CD4-positive, alpha-beta T cell treated with Interleukin-21 for 1 hour (primary cell): ENCODE measurements at places on chromosomes 12 and 14.

DNA sequence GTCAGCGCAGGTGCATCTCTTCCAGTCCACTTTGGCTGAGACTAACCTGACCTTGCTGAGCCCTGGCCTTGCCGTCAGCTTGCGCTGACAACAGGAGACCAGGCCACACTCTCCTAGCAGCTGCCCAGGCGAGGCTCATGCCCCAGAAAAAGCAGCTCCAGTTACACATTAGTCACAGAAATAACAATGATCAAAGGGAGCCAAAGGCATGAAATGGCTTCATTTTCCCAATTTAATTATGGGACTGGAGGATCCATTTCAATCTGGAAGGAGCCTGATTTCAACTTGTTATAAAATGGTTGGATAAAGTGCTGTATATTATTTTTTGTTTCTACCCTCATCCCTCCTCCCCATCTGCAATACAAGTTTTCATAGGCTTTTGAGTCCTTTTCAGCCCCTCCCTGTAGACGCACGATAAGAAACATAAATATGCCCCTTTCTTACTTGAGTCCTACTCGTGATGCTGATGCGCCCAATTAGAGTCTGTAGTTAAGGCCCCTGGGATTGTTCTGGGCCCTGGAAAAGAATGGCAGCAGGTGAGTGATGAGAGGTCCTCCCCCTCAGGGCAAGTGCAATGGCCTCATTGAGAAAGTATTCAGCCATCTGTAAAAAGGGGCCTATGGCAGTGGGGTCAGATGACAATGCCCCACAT lies 376.0 kb downstream of the C12orf75 start:
- no peak for DNase-seq

- no peak for DNase-seq
Observed at GRCh38 chr12:104581005-104581570, 124.3 kb downstream of the CHST11 start.

- no peak for DNase-seq
Observed at GRCh38 chr12:25434515-25434914, 118.6 kb downstream of the LMNTD1 start.

- DNase-seq: no peak
Observed at GRCh38 chr12:102959391-102959790, 1.9 kb downstream of the ASCL1 start.

GRCh38 chr12:121843236-121843982 lies 15.2 kb downstream of the HPD start:
- DNase-seq: no peak

GRCh38 chr12:71782017-71782416 lies 27.4 kb downstream of the RAB21 start:
- DNase-seq: no peak

- DNase-seq: no peak
Observed at GRCh38 chr12:106332536-106332935, 25.0 kb upstream of the POLR3B start.

DNA sequence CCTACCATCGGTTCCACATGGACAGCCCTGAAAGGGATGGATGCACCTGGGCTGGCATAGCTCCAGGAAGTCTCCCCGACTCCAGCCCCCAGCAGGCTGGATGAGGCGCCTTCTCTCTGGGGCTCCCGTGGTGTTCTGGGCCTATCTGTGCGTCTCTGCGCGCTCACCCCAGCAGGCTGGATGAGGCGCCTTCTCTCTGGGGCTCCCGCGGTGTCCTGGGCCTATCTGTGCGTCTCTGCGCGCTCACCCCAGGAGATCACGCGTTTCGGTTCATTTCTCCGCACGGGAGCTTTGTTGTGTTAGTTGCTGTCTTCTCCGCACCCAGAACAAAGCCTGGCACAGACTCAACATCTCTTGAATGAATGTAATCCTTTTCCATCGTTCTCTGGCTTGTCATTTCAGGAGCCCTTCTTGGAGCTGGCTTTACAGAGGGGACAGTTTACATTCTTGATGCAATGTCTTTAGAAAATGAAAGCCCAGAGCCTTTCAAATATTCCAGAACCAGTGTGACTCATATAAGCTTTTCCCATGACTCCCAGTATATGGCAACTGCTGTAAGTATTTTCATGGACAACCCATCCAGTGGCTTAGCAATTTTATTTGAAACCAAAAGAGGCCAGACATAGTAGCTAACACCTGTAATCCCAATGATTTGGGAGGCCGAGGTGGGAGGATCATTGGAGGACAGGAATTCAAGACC lies 40.3 kb downstream of the CFAP251 start:
- no peak for DNase-seq

DNA sequence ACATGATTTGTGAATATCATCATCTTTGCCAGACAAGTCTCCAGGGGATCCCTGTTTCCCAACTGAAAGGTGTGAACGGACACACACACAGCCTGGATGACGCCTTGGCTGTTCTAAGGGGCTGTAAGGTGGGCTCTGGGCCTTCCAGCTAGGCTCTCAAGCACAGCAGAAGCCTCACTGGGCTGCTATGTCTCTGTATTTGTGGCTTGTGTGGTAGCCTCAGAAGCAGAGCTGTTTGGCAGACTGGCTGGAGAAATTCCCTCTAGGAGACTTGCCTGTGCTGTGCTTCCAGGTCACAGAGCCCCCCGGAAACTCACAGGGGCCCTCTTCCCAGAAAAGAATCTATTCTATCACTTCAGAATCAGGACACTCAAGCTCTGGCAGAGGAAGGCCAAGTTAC lies 21.4 kb downstream of the OTUB2 start:
- no peak for DNase-seq

- no peak for DNase-seq
Observed at GRCh38 chr12:108060903-108061302, 68.2 kb upstream of the WSCD2 start.

DNA sequence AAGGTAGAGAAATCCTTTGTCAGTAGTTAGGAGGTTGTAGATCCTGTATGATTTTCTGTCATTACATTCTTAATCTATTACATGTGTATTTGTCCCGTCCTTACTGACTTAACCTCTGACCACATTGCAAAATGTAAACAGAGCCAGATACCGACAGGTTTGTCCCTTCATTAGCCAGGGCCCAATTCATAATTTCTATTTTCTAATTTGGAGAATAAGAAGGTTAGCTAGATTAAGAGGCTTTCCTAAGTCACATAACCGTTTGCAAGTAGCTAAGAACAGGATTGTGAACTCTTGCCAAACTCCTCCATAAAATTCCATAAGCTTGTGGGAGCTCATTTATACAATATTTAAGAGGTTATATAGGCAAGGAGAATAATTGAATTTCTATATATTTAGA lies 352.6 kb downstream of the RAD51B start:
- DNase-seq: no peak

GRCh38 chr12:84641940-84642545 lies 270.6 kb downstream of the SLC6A15 start:
- DNase-seq: no peak

GRCh38 chr12:19369691-19370148 lies 69.6 kb upstream of the AEBP2 start:
- DNase-seq: no peak

DNA sequence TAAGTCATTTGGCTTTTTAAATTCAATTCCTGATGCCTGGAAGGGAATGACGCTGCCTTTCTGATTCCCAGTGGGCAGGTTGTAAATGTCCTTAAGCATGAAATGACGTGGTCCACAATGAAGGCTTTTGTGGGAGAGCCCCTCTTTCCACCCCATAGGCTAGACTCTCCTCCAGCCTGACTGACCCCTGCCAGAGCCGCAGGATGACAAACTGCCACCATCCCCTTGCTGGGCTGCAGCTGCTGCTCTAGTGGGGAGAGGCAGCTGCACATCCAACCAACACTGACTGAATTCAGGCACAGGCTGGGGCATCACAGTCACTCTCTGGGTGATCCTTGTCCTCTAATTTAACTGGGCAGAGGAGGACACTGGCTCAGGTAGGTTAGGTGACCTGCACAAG lies 6.3 kb downstream of the TSPAN11 start:
- DNase-seq: no peak

DNA sequence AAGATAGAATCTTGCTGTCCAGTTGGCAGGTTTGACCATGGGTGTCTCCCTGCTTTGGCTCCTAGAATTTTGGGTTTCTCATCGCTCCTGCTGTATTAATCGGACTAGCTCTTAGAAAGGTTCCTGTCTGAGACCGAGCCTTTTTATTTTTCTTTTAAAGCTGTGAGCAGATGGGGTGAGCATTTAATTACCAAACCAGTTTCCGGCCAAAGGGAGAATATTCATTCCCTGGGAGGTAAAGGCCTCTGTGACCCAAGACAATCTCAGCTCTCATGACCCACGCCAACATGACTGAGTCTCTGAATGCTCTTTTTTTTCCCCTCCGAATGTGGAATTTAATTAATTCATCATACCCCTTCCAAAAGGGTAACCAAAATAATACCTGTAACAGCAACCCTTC lies 464.7 kb upstream of the TMEM132C start:
- no peak for DNase-seq

- no peak for DNase-seq
Observed at GRCh38 chr12:75790219-75790618, 241.4 kb downstream of the PHLDA1 start.

- no peak for DNase-seq
Observed at GRCh38 chr12:76830436-76830835, 48.4 kb downstream of the CSRP2 start.

- DNase-seq: peak; percentile 71
Observed at GRCh38 chr12:11553871-11554533, 95.5 kb upstream of the ETV6 start.

DNA sequence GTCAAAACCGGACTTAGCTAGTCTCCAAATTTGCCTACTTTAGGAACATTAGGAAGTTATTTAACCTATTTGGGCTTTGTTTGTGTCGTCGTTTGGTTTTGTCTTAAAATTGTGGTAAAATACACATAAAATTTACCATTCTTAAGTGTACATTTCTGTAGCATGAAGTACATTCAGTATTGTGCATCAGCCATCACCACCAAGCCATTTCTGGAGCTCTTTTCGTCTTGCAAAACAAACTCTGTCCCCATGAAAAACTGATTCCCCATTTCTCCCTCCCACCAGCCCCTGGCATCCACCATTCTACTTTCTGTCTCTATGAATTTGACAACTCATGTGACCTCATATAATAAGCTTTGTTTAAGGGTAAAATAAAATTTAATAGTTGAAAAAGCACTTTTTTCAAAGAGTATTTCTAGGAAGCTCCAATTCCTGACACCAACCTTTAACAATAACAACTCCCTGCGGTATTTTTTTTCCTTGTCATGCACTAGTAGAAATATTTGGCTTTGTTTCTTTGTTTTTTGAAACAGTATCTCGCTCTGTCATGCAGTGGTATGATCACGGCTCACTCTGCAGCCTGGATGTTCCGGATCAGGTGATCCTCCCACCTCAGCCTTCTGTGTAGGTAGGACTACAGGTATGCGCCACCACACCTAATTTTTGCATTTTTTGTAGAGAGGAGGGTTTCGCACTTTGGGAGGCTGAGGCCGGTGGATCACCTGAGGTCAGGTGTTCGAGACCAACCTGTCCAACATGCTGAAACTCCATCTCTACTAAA lies 3.6 kb upstream of the UBC start:
- peak; percentile 18 for DNase-seq

DNA sequence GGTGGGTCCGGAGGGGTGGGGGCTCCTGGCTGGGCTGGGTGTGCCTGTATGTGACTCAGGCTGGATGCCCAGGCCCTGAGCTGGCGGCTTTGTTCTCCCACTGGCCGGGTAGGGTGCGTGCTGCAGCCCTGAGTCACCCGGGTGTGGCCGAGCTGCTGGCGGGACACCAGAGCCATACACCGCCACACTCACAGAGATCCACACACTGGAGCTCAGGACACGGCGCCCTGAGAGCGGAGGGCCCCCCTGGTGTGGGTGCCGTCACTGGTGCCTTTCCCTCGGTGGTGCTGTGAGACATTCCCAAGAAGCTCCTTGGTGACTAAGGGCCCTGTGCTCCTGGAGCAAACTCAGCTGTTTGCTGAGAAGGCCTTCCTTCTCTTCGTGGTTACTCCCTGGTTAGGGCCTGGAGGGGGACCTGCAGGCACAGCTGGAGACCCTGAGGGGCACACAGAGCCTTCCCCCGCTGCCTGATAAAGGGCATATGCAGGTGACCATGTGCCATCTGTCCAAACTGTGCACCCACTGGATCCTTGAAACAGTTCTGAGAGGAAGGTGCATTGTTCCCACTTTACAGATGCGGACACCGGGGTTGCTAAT lies 44.3 kb downstream of the KRT80 start:
- no peak for DNase-seq

DNA sequence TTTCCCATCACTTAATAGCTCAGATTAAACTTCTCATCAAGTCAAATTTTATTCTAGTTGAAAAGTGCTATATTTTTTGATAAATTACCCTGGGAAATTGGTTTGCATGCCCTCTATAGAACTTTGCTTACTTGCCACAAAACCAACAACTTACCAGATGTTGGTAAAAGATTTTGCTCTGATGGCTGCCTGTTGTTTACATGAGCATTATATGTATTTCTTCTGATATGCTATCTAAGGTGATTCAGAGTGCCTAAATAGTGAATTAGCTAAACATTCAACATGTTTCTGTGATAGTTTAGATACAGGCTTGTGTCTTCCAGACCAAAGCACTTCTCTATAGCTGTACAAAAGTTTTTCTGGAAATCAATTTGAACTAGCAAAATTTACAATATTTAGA lies 51.0 kb downstream of the PPM1A start:
- no peak for DNase-seq

DNA sequence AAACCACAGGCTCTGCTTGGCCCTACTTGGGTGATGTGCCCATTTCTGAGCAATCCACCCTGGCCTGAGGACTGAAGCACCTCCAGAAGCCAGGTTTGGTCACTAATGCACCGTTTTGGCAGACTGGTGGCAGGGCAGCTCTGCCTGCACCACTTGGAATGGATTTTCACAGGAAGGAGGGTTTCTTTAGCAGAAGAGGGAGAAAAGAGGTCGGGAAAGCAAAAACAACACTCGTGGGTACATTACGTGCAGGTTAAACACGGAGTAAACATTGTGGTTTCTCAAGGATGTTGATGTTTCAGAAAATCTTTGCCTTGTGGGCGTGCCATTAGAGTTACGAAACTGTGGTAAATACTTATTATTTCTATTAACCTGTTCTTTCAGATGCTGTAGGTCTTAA lies 70.8 kb downstream of the KCNA5 start:
- no peak for DNase-seq

GRCh38 chr12:103556890-103557627 lies 30.0 kb upstream of the STAB2 start:
- no peak for DNase-seq

- DNase-seq: no peak
Observed at GRCh38 chr12:95959107-95959506, 16.0 kb downstream of the AMDHD1 start.

DNA sequence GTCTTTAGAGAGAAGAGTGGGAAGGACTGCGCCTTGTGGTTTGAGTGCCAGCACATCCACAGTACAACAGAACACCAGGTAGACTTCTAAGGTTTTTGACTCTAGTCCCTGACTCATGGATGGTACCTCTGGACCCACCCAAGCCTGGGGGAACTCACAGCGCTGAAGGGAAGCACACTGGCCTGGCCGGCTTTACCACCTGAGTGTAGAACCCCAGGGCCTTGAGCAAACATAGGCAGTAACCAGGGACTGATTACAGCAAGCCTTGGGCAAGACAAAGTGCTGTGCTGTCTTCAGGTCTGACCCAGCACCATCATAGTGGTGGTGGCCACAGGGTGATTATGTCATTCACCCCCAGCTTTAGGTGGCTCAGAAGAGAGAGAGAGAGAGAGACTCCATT lies 17.2 kb downstream of the EML5 start:
- no peak for DNase-seq

- DNase-seq: no peak
Observed at GRCh38 chr14:85634205-85634604, 104.3 kb downstream of the FLRT2 start.

GRCh38 chr14:101469382-101470247 lies 91.7 kb upstream of the DIO3 start:
- no peak for DNase-seq

GRCh38 chr12:46415552-46415951 lies 43.0 kb upstream of the SLC38A2 start:
- DNase-seq: no peak
